ENCODE measurements at places on chromosomes 7 and 10.

DNA sequence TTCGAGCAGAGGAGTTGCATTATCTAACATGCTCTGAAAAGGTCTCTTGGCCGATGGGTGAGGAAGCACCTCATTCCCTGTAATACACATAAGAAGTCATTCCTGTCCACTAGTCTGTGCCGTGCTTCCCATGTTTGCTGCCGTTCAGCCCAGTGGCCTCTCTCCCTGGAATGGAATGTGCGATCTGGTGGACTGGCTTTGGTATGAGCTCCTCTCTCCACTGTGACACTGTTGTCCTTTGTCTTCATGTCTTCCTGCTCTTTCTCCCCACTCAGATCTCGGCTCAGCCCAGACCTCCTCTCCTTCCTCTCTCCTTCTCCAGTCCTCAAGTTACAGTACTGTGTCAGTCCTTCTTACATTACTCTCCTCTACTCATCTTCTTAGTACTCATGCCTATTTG lies 192.8 kb upstream of the KLF6 start:
- DNase-seq: no peak

DNA sequence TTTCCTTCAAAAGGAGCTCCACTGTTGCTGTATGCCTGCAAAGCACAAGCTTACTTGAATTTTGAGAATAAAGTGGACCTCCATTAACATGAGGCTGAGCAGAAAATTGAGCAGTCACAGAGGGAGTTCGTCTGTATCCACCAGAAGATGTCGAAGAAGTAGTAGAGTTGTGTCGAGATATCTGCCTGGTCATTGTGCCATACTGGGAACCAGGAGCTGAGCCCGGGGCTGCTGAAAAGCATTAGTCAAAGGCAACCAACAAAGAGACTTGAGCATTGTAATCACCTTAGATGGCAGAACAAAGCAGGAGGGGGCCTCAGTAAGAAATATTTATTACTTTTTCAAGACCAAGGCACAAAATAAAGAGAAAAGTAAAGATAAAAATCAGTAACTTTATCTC lies 61.5 kb downstream of the PDSS1 start:
- no peak for DNase-seq

DNA sequence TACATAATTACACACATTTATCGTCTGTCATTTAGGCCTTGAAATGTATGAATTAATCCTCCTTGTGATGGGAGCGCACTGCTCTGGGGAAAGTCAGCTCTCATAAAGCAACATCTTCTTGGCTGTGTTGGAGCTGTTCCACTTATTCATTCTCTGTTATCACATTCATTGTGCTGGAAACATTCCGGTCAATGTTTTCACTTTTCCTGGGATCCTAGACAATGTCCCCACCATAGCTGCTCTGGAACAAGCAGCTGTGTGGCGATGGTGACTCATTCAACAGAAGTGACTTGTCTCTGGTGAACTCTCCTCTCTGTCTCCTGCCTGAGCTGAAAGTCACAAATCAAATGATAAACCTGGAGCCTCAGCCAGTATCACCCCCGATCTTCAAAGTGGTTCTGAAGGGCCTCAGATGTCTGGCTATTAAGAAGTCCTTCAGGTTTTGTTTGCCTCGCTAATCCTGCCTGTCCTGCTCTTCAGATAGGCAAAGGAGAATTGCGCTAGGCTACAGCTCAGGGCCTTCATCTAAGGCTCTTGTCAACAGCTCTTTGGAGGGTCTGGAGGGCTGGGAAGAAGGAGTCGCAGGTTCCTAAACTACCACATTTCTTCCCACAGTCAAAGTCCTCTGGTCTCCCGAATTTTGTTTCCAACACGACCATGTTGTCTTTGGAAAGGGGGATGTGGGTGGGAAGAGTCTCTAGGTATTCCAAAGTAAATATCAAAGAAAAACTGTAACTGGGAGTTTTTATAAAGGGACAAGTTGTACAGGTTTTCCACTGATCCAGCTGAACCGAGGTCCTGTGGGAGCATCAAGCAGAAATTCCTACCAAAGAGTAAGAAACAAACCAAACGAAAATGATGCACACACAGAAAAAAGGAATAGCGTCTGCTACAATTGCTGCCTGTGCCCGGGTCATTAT lies 29.3 kb downstream of the KLF6 start:
- DNase-seq: peak; percentile 63

- DNase-seq: no peak
Measured at GRCh38 chr10:36515319-36515718, 610.1 kb upstream of the ANKRD30A start.

DNA sequence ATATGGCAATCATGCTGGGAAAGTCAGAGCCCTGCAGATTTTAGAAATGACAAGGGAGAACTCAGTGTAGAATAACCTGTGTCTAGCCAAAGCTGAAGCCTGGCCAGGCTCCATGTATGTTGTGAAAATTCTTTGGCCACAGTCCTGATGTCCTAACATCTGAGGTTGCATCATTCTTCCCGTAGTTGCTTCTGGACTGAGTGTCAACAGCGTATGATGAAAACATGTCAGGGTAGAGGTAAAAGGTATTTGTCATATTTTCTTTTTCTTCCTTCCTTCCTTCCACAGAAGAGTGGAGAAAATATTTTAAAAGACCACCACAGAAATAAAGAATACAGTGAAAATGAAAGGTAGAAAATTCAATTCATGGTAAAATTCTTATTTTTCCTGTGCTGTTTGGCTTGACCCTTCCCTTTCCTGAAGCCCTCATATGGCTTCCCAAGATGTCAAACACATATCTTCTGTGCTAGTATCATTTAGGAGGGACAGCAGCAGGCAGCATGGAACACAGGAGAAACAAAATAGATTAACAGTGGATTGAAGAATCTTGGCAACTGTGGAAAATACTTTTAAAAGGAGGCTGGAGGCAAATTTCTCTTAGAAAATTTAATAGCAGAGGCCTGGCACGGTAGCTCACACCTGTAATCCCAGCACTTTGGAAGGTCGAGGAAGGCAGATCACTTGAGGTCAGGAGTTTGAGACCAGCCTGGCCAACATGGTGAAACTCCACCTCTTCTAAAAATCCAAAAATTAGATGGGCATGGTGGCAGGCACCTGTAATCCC lies 18.9 kb upstream of the NRBF2 start:
- no peak for DNase-seq

DNA sequence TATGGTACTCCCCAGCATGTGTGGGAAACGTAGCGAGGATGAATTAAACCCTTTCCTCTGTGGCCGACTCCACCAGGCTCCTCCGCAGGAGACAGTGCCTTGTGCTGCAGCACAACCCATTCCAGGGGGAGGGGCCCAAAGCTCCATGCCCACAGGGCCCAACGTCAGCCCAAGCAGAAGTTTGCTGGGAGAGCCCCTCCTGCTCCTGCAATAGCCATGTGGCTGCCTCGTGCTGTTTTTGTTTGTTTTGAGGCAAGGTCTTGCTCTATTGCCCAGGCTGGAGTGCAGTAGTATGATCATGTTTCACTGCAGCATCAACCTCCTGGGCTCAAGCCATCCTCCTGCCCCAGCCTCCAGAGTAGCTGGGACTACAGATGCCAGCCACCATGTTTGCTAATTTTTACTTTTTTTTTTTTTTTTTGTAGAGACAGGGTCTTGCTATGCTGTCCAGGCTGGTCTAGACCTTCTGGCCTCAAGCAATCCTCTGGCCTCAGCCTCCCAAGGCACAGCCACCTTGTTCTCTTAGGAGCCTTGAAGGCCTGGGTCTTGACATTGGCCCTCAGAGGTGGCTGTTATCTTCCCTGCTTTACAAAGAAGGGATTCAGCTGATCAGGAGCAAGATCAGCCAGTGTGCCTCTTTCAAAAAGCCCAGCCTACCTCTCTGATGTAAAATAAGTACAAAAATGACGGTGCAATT lies 102.8 kb downstream of the DYNC2I1 start:
- no peak for DNase-seq
